ENCODE measurements at places on chromosomes 7 and 10.

DNA sequence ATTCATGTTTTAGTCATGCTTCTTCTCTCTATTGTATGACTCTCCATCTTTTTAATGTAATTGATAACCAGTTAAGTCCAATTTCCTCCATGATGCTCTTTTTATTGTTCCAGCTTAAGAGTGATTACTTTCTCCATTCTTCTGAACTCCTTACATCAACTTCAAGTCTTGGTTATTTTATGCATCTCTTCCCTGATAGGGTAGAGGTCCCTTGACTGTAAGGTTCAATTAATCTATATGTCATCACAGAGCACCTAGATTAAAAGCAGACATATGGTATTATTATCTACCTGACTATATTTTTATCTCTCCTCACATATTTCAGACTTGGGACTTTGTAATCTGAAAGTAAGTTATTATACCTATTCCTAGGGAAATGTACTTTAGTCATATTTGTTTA, 853.1 kb downstream of the REEP3 start:
- no peak for DNase-seq

GRCh38 chr7:157358041-157358752, 21.4 kb downstream of the DNAJB6 start:
- DNase-seq = no peak

DNA sequence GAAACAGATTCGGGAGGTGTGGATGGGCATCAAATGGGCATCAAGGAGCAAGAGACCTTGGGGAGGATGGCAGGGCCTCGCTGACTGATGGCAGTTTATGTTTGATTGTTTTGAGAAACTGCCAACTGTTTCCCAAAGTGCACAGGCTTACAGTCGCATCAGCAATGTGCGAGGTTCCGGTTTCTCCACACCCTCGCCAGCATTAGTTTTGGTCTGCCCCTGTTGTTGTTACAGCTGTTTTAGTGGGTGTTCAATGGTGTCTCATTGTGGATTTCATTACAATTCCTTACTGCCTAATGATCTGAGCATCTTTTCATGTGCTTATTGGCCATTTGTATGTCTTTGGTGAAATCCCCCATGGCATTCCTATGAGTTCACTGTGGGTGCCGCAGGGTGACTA, 24.4 kb downstream of the AKR1E2 start:
- no peak for DNase-seq

GRCh38 chr10:29280488-29280840, 8.4 kb upstream of the LYZL1 start:
- DNase-seq = no peak

GRCh38 chr10:127414024-127414423, 135.1 kb upstream of the NPS start:
- DNase-seq = no peak

DNA sequence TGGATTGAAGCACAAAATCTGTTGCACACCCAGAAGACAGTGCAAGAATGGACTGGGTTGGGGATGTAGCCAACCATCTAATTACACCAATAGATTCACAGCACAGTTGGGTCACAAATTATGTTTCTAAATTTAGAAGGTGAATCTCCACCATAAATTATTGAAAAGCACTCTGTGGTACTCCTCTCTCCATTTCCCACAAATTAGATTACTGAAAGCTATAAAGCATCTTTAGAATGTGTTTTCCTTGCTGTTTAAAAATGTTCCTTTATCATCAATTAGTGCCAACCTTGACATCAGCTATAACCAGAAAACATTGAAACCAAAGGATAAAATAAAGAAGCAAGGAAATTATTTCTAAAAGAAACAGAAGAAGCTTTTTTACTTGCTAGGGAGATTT, 39.9 kb upstream of the HDAC9 start:
- DNase-seq = no peak
